ENCODE measurements at places on chromosomes 7 and 10.
A peak's percentile ranks its signal among the peaks of the same experiment; 100 is the strongest.

DNA sequence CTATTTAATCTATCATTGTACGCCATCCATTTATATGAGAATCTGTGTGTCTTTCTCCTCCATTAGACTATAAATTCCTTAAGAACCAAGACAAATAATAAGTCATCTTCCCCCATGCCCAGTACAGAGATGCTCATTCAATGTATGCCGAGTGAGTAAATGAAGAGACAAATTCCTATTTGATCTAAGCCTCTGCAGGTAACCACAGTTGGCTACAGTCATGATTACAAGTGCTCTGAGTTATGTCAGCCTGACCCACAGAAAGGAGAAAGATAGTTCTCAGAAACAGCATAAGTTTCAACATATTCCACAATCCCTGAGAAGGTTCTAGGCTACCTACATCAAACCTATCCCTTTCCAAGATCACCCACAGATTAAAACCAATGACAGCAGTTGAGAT, 46.1 kb downstream of the MPP7 start:
- no peak for DNase-seq
- H3K27me3 ChIP-seq = no peaks in the 10 kb centered on the region
- no peak overlapping the region for H3K27ac ChIP-seq
- peaks cover 12% of the 10 kb centered on the region for H3K4me1 ChIP-seq

DNA sequence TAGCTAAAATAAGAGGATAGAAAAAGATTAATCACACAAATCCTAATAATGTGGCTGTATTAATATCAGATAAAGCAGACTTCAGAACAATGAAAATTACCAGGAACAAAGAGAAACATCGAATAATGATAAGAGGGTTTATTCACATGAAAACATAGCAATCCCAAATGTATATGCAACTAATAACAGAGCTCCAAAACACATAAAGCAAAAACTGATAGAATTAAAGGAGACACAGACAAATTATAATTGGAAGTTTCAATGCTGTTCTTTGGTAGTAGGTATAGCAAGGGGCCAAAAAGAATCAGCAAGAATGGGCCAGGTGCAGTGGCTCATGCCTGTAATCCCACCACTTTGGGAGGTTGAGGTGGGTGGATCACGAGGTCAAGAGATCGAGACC, 23.4 kb upstream of the DNAAF5 start:
- H3K36me3 ChIP-seq = peaks cover 18% of the 10 kb centered on the region
- peak overlapping the region; percentile 5 for H3K27ac ChIP-seq
- DNase-seq = no peak
- no peak overlapping the region for H3K4me3 ChIP-seq
- no peaks in the 10 kb centered on the region for H3K27me3 ChIP-seq
- H3K4me1 ChIP-seq = no peaks in the 10 kb centered on the region

- no peaks in the 10 kb centered on the region for H3K27me3 ChIP-seq
- peak overlapping the region; percentile 82 for H3K4me3 ChIP-seq
- H3K27ac ChIP-seq = peak overlapping the region; percentile 96
- peak; percentile 61 for DNase-seq
- H3K36me3 ChIP-seq = peaks cover 7% of the 10 kb centered on the region
These were observed 82.6 kb downstream of the PIP4K2A start for GRCh38 chr10:22631646-22632278.

DNA sequence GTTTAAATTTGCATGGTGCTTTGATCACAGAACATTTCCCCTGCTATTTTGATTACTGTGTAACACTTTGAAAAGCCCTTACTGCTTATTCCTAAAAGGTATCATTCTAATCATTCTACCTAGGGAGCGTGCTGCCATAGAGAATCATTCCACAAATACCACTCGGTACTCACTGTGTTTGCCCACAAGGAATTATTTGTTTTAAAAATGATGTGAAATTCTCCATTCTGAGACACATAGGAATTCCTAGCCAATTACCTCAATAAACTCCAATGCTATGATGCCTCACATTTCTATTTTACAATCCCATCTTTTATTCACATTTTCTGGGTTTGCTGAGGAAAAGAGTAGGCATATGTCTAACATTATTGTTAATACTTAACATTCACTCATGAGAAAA, 16.2 kb upstream of the TES start:
- H3K27ac ChIP-seq = no peak overlapping the region
- no peak for DNase-seq
- no peaks in the 10 kb centered on the region for H3K36me3 ChIP-seq
- no peaks in the 10 kb centered on the region for H3K27me3 ChIP-seq
- H3K4me3 ChIP-seq = no peak overlapping the region

DNA sequence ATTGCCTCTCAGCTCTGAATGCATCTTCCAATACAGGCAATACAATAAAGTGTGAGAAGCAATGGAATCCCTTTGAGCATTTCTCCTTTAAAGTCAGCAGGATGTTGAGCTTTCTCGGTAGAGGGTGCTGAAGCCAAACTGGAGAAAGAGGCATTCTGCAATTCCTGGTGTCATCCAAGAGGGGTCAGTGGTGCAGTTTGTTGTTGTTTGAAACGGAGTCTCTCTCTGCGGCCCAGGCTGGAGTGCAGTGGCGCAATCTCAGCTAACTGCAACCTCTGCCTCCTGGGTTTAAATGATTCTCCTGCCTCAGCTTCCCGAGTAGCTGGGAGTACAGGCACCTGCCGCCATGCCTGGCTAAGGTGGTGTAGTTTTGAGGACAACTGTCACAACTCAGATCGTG, 486.5 kb downstream of the CALN1 start:
- DNase-seq = no peak
- no peaks in the 10 kb centered on the region for H3K4me1 ChIP-seq
- no peak overlapping the region for H3K27ac ChIP-seq
- peaks cover 8% of the 10 kb centered on the region for H3K36me3 ChIP-seq
- H3K27me3 ChIP-seq = no peaks in the 10 kb centered on the region

GRCh38 chr10:93383562-93383981, 98.6 kb downstream of the MYOF start:
- no peaks in the 10 kb centered on the region for H3K36me3 ChIP-seq
- H3K27me3 ChIP-seq = no peaks in the 10 kb centered on the region
- no peak for DNase-seq

DNA sequence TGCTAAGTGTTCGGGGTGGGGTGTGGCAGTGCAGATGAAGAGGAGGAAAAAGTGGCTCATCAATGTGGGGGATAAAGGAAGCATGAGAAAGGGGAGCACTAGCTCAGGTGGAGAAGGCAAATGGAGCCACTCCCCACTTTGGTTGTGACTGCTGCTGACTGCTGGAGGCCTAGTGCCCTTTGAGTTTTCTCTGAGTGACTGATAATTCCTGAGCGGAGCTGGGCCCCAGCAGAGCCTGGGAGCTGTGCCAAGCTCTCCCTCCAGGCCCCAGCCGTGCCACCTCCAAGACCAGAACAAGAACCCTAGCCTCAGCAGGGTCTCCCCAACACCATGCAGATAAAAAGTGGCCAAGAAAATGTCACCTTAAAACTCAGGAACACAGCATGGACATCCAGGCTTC, 9.7 kb upstream of the RASSF4 start:
- no peaks in the 10 kb centered on the region for H3K27me3 ChIP-seq
- H3K4me1 ChIP-seq = peaks cover 21% of the 10 kb centered on the region
- H3K36me3 ChIP-seq = peaks cover 10% of the 10 kb centered on the region
- DNase-seq = no peak
- no peak overlapping the region for H3K27ac ChIP-seq

GRCh38 chr7:3120513-3120912, 76.8 kb upstream of the CARD11 start:
- no peaks in the 10 kb centered on the region for H3K27me3 ChIP-seq
- H3K4me1 ChIP-seq = peaks cover 52% of the 10 kb centered on the region
- H3K27ac ChIP-seq = peak overlapping the region; percentile 81
- peak; percentile 64 for DNase-seq
- H3K4me3 ChIP-seq = peak overlapping the region; percentile 72
- H3K36me3 ChIP-seq = peaks cover 32% of the 10 kb centered on the region

DNA sequence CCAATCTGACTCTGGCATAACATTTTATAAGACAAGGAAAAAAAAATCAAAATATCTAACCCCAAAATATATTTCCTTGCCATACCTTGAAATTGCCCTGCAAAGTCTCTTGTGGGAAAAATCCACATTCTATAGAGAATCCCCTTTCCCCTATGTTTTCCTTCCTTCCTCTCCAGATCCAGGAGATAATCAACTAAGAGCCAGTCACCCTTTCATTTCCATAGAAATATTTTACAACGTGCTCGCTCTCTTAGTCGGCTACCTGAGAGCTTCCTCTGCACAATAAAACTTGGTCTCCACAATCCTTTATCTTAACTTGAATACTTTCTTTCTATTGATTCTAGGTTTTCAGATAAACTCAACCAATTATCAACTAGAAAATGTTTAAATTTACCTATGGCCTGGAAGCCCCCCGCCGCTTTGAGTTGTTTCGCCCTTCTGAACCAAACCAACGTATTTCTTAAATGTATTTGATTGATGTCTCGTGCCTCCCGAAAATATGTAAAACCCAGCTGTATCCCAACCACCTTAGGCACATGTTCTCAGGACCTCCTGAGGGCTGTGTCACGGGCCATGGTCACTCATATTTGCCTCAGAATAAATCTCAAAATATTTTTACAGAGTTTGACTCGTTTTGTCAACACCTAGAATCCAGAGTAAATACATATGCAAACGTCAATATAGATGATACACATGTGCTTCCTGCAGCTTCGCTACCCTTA, 869 bp downstream of the PSAP start:
- H3K36me3 ChIP-seq = no peaks in the 10 kb centered on the region
- peak overlapping the region; percentile 84 for H3K27ac ChIP-seq
- no peak for DNase-seq
- H3K27me3 ChIP-seq = no peaks in the 10 kb centered on the region
- peaks cover 52% of the 10 kb centered on the region for H3K4me1 ChIP-seq

DNA sequence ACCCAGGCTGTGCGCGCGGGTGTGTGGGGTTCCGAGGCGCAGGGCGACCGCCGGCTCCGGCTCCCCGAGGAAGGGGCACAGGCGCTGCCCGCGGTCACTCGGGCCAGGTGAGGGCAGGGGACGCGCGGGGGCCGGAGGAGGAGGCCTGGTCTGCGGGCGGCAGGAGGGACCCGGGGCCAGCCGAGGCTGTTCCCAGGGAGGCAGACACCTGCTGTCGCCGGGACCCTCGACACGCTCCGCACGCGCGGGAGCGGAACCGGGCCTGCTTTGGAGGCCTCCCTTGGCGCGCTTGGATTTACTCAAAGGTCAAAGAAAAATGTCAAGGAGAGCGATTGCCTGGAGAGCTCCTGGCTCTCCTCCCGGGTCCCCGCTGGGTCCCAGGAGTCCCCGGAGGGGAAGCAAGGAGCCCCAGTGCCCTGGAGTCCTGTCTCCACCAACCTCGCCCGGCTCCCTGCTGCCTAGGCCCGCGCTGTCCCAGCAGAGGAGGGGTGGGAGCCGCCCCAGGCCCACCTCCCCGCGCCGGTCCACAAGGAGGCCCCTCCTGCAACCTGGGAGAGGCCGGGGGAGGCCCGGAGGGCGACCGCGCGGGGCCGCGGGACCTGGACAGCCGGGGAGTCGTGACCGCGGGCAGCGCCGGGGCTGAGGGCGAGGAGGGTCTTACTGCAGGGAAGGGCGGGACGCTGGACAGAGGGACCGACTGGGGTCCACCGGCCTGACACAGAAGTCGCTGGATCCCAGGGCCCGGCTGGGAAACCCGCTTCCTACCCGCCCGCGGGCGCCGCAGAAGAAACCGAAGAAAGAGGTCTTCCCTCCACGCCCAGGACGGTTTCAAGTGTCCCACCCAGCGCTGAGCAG, 348.9 kb downstream of the DNAJB6 start:
- H3K27me3 ChIP-seq = peaks cover 55% of the 10 kb centered on the region
- H3K4me1 ChIP-seq = no peaks in the 10 kb centered on the region
- H3K4me3 ChIP-seq = no peak overlapping the region
- peak; percentile 52 for DNase-seq

DNA sequence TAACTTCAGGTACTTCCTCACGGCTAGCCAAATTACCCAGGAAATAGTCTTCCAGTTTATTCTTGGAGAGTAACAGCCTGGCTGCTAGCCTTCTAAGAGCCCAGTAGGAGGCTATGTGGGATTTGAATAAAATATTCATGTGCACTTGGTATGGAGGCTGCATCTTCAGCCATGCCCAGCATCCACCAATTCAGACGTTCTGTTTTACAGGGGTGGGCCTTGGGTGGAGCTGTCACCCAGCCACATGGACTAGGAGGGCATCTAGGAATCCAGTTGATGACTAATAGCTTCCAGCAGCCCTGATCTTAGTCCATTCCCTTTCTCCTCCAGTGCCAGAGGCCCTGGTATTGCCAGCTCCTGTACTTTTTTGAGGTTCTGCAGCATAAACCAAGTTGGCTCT, 66.3 kb upstream of the ZRANB1 start:
- no peak for DNase-seq
- H3K27me3 ChIP-seq = peaks cover 12% of the 10 kb centered on the region
- no peaks in the 10 kb centered on the region for H3K4me1 ChIP-seq
- no peak overlapping the region for H3K4me3 ChIP-seq
- H3K27ac ChIP-seq = no peak overlapping the region

DNA sequence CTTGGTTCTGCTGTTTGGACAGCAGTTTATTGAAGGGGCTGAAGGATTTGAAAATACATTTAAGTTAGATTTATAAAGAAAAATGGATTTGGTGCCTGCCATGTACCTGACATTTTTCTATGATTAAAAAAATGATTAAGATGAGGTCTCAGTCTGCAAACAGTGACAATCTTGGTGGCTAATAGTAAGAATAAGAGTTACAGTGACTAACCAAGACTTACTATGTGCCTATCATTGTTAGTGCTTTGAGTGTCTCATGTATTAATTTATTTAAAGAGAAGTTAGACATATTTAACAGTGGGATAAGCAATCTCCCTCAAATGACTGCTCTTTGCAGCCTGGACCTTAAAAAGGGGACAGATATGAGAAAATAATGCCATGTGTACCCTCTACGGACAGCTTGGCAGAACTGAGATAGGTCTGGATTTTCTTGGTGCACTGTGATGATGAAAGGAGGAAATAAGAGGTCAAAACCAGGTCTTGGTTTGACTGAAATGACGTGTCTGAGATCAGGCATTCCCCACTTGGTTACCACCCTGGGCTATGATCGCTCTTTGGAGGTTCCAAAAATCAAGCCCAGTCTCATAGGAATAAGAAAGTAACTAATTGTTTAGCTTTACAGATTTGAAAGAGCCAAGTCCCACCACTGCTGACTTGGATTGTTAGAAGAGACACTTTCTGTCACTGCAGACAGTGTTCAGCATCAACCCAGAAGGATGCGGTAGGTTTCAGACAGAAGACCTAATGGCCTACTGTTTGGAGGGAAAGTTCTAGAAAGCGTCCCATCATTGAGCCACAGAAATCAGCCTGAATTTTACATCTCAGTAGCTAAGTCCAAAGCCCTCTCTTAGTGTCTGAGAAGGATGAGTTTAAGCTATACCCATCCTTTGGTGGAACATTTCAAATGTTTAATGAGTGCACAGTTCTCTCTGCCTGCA, 2.1 kb downstream of the CASP7 start:
- peak overlapping the region; percentile 97 for H3K27ac ChIP-seq
- H3K36me3 ChIP-seq = peaks cover 36% of the 10 kb centered on the region
- H3K4me1 ChIP-seq = peaks cover 58% of the 10 kb centered on the region
- peak overlapping the region; percentile 98 for H3K4me3 ChIP-seq
- no peaks in the 10 kb centered on the region for H3K27me3 ChIP-seq

- H3K36me3 ChIP-seq = peaks cover 24% of the 10 kb centered on the region
- peak overlapping the region; percentile 34 for H3K27ac ChIP-seq
- peaks cover 10% of the 10 kb centered on the region for H3K4me1 ChIP-seq
- no peak for DNase-seq
- no peak overlapping the region for H3K4me3 ChIP-seq
These were observed 65.2 kb downstream of the KLHDC10 start for GRCh38 chr7:130135208-130136205.
